ENCODE measurements at places on chromosomes 5 and 9.
A peak's percentile ranks its signal among the peaks of the same experiment; 100 is the strongest.

DNA sequence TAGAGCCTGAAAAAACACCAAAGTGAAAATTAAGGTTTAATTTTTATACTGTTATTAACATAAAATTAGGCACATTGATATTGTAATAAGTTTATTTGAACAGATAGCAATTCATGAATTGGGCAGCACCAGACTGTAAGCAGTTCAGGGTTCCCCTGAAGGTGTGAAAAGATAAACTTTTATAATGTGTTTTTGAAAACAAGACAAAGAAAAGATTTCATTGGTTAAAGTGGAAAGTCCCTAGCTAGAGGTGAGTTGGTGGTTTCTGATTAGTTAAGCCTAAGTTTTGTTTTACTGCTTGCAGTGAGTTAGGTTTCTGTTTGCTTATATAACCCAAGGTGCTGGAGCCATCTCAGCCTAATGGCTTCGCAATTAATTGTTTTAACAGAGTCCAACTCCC is 96.5 kb upstream of the RPS23 start:
- DNase-seq = no peak

DNA sequence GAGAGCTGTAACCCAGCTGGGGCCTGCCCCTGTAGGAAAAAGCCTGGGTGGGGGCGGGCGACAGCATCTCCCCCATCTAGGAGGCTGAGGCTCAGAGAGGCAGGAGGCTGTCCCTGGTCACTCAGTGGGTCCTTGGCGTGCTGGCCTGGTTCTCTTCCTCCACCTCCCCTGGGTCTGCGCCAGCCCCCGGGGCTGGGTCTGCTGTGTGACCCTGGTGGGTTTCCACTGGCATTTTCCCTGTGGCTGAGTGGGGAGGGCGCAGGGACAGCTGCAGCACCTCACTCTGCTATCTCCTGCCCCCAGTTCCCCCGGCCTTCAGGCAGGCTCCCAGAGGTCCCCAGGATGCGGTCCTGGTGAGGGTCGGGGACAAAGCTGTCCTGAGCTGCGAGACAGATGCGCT is 59.5 kb upstream of the ASS1 start:
- no peak for DNase-seq

- DNase-seq = no peak
These were observed 176.8 kb upstream of the RASEF start for GRCh38 chr9:83239747-83240146.

GRCh38 chr5:122704247-122705036 is 70.4 kb upstream of the SNX2 start:
- DNase-seq = peak; percentile 0

DNA sequence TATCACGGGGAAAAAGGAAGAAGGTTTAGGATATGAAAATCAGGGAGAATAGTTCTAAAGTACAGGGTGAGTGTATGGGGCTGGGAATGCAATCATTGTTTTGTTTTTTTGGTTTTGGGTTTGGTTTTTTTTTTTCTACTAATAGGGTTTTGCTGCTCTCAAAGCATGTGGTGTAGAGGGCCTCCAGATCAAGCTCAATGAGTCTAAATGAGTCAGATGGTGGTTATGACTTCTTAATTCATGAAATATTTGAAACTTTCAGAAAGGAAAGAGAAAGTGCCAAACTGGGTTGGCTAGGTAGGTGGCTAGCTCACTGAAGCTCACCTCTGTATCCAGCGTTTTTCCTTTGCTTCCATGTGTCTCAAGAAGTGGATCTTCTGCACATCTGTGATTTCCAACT is 10.7 kb downstream of the OR1L8 start:
- DNase-seq = no peak

- DNase-seq = no peak
These were observed 71.4 kb upstream of the PHYKPL start for GRCh38 chr5:178304016-178304415.

- DNase-seq = peak; percentile 93
These were observed at the start of gene ZMYND19 for GRCh38 chr9:137590469-137591383. ZMYND19 (minus strand) TSS chr9:137590512; CDS start chr9:137590263, 249 bp downstream.

DNA sequence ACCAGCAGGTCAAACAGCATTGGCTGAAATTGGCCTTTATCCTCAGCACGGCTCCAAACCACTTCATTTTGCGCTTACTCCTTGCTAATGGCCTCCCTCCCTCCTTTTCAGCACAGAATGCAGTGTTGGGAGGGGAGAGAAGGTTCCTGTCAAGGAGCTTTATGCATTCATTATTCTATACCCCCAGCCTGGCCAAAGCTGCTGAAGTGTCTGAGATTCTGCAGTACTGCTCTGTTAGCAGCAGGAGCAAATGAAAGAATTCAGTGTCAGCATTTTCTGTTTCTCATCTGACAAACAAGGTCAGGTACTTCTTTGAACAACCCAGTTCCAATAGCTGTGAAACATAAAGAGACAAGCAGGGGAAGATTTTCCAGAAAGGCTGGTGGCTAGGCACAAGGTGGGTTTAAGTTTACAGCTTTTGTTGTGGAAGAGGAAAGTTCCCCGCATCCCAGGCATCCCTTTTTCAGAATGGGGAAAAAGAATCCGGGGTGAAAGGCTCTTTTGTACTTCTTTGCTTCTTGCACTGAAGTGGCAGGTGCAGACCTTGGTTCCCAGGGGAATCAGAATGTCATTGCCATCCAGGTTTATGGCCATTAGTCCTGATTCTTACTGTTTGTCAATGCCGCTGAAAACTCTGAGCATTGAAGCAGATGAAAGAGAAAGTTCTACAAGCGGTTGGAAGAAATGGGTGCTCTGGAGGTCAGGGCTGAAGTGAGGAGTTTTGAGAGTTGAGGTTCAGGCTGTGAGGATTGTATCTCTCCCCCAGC is 109.3 kb upstream of the APC start:
- no peak for DNase-seq

- DNase-seq = no peak
These were observed 5.5 kb downstream of the ADAMTSL1 start for GRCh38 chr9:18479405-18479804.

- DNase-seq = no peak
These were observed 308.9 kb downstream of the TLE4 start for GRCh38 chr9:79880626-79881025.

GRCh38 chr5:40646266-40646665 is 33.4 kb upstream of the PTGER4 start:
- no peak for DNase-seq

GRCh38 chr9:2230362-2230761 is 215.2 kb downstream of the SMARCA2 start:
- DNase-seq = no peak

DNA sequence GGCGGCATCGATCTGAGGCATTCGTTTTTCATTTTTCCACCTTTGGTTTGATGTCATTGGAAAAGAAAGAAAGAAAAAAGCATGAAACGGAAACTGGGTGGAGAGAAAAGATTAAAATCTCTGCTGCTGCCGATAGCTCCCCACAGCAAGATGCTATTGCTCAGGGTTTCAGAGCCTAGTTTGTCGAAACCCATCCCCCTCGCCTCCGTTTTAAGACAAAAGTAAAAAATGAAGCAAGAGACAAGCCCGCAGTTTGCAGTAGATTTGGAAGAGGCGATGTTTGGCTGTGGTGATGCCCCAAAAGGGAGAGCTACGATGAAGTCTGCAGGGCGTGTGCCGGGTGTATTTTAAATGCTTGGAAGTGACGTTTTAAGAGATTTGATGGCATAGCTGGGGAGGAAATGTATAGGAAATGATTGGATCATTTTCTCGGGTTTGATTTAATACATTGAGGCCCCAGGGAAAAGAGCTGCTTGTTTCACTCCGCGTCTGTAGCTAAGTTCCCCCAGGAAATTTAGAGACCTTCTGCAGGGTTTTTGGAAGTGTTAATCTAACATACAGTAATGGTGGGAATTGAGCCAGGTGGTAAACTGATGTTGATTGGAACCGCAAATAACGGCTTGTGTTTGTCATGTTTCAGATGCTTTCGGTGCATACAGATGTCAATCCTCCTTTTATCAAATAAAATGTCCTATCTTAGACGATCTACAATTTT is 909 bp downstream of the NDFIP1 start:
- DNase-seq = peak; percentile 26

- DNase-seq = peak; percentile 33
These were observed 164.0 kb downstream of the CARTPT start for GRCh38 chr5:71882826-71883741.

DNA sequence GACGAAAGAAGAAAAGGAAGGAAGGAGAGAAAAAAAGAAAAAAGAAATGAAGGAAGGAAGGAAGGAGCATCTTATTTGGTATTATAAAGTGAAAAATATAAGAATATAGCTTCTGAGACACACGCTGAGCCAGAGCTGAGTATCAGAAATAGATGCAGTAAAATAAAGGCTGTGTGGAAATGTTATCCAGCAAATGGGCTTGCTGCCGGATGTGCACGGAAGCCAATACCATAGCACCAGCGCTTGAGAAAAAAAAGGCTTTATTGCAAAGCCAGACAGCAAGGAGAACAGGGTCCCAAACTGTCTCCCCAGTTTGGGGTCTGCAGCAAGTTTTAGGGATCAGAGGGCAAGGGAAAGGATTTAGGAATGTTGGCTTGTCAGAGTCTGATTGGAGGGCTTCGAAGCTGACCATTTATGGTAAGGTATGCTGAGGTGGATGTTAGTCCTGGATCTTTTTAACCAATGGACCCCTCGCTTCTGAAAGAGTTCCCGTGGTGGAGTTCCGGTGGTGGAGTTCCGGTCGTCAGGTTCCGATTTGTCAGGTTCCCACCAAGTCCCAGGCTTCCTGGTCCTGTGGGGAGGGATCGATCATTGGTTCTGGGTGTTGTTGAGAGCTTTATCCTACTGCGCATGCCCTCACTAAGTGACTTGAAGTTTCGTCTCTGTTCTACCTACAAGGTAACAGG is 70.4 kb downstream of the SFXN1 start:
- no peak for DNase-seq

DNA sequence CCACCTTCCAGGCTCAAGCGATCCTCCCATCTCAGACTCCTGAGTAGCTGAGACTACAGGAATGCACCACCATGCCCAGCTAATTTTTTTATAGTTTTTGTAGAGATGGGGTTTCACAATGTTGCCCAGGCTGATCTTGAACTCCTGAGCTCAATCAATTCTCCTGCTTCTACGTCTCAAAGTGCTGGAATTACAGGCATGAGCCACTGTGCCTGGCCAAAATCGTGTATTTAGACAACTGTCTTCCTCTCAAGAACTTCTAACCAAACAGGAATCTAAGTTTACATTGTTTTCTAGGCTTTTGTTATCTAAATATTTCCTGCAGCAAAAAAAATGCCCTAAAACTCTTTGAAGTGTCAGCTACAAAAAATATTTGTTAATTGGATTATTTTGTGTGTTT is 78.8 kb downstream of the NLN start:
- DNase-seq = no peak

GRCh38 chr9:121721770-121722169 is 70.3 kb downstream of the DAB2IP start:
- no peak for DNase-seq

DNA sequence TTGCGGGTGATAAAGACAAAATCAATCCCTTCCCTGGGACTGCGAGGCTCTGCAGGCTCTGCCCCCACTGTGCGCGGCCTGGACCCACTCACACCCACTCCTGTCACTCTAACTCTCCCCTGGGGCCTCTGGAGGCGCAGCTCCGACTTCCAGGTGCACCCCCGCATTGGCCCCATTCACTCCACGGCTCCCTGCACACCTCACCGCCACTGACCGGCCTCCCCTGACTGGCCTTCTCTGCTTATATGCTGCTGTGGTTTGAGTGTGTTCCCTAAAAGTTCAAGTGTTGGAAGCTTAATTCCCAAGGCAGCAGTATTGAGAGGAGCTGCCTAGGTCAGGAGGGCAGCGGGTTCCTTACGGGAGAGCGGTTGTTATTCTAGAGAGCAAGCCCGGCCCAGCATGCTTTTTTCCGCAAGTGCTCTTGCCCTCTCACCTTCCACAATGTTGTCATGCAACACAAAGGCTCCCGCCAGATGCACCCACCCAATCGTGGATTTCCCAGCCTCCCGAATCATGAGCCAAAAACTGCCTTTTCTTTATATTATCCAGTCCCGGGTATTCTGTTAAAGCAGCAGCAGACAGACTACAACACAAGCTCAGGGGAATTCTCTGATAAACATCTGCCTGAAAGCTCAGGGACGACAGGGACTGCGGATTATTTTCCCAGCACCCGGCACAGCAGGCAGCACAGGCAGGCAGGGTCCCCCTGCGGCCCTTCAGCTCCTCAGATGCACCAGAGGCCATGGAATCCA is 73.5 kb upstream of the LRRTM2 start:
- no peak for DNase-seq

DNA sequence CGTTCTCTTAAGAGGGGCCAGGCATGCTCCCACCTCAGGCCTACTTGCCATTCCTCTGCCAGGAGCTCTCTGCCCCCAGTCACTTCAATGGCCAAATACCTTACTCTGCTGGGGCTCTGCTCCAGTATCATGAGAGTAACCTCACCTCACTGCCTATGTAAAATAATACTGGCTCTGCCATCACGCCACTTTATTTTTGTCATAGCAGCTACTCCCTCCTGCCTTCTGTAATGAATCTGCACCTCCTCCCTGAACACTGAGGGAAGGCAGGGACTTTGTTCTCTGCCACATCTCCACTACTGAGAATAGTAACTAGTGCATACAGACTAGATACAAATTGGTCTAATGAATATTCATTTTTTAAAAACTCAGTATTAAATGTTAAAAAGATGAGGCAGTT is 33.8 kb downstream of the MACROH2A1 start:
- peak; percentile 49 for DNase-seq

DNA sequence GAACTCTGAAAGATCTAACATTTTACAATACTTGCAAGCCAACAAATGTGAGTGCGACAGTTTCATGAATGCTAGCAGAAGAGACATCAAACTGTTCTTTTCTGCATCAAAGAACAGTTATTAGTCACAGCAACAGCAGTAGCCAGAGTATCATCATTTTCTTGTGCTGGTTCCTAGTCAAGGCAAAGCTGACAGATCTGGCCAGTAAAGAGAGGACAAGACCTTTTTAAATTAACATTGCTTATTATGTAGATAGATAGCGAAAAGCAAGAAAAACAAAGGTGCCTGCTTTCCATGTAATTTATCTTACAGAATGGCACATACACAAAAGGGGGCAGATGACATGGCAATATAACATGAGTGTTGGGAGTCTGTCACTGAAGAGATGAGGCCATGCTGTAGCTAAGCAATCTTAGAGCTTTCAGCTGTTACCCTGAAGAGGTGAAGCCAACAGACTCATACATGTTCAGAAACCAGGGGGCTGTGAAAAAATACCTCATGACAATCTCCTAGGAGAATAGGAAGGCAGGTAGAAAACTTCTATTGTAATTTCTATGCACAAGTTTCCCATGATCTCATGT is 626.6 kb upstream of the TYRP1 start:
- no peak for DNase-seq

GRCh38 chr5:27093279-27093678 is 54.9 kb upstream of the CDH9 start:
- DNase-seq = no peak

- DNase-seq = peak; percentile 85
These were observed 4.6 kb downstream of the TEX48 start for GRCh38 chr9:114677418-114677817.

GRCh38 chr9:23545728-23546127 is 280.3 kb downstream of the ELAVL2 start:
- no peak for DNase-seq

GRCh38 chr9:18720691-18721090 is 246.7 kb downstream of the ADAMTSL1 start:
- DNase-seq = no peak

DNA sequence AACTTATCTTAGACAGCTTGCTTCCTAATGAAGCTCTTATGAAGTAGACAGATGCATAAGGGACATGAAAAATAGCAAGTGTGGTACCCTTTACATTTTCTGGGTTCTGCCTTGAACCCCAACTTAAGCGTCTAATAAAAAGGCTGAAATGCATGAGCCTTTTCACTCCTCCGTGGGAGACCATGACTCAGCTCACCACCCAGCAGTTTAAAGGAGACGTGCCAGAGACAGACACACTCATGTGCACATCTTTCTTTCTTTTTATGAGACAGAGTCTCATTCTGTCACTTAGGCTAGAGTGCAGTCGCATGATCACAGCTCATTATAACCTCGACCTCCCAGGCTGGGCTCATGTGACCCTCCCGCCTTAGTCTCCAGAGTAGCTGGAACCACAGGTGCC is 22.3 kb downstream of the CTXN3 start:
- no peak for DNase-seq

All from NCI-H345 (cell line).